Activated CD4-positive, alpha-beta T cell treated with anti-CD3 and anti-CD28 coated beads for 36 hours (primary cell): ENCODE measurements at places on chromosomes 3 and 15. TPM values are rescaled to one million over a fixed set of nuclear protein-coding genes. Genes with fewer than 3 reads are reported as not detected.

DNA sequence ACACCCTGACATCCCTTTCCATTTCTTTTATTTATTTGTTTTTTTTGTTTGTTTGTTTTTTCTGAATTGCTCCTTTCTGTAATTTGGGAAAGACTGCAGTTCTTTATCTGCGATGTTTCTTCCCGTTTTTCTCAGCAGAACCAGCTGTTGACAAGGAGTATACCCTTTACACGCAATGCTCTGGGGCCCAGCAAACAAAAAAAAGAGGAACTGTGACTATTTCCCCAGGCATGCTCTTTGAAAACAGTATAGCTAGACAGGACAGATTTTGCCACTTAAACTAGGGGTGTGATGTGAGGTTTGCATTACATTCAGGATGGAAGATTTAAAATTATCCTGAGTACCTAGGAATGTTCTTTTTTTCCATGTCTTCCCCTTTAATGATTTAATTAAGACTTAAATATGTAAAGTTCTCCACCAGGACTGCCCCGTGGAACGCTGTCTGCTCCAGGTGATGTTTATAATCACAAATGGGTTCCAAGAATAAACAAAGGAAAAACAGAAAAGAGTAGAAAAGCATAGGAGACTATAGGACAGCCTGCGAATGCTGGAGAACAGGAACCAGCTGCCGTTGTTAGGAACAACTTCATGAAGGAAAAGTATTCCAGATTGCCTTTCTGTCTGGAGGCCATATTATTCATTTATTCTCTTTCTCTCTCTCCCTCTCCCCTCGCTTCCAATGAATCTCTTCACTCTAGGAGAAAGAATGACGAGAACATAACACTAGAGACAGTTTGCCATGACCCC lies 43.3 kb downstream of the TGFBR2 start:
- H3K36me3 ChIP-seq, result peaks cover 93% of the 10 kb centered on the region
- peaks cover 98% of the 10 kb centered on the region for H3K4me1 ChIP-seq
- H3K27ac ChIP-seq, result peak overlapping the region; percentile 82

- no peak for DNase-seq
- H3K4me1 ChIP-seq, result no peaks in the 10 kb centered on the region
- H3K4me3 ChIP-seq, result no peak overlapping the region
- H3K36me3 ChIP-seq, result peaks cover 9% of the 10 kb centered on the region
Observed at GRCh38 chr3:58256511-58256910, 18.9 kb downstream of the ABHD6 start.

- no peaks in the 10 kb centered on the region for H3K36me3 ChIP-seq
- peaks cover 17% of the 10 kb centered on the region for H3K27me3 ChIP-seq
- DNase-seq, result no peak
- H3K27ac ChIP-seq, result no peak overlapping the region
- H3K4me1 ChIP-seq, result peaks cover 3% of the 10 kb centered on the region
Observed at GRCh38 chr3:61381745-61382392, 130.6 kb upstream of the FHIT start.

- no peak overlapping the region for H3K4me3 ChIP-seq
- no peak overlapping the region for H3K27ac ChIP-seq
- no peaks in the 10 kb centered on the region for H3K36me3 ChIP-seq
- H3K27me3 ChIP-seq, result peaks cover 13% of the 10 kb centered on the region
- DNase-seq, result no peak
Observed at GRCh38 chr3:53721187-53722119, 124.8 kb downstream of the CHDH start.

GRCh38 chr15:56251315-56252095 lies 7.8 kb upstream of the RFX7 start:
- no peaks in the 10 kb centered on the region for H3K36me3 ChIP-seq
- H3K27me3 ChIP-seq, result peaks cover 18% of the 10 kb centered on the region
- H3K27ac ChIP-seq, result no peak overlapping the region
- H3K4me3 ChIP-seq, result no peak overlapping the region
- no peak for DNase-seq
- H3K4me1 ChIP-seq, result no peaks in the 10 kb centered on the region

GRCh38 chr3:72996121-72996472 lies 514 bp upstream of the PPP4R2 start:
- no peaks in the 10 kb centered on the region for H3K27me3 ChIP-seq
- peaks cover 30% of the 10 kb centered on the region for H3K36me3 ChIP-seq
- H3K4me1 ChIP-seq, result peaks cover 31% of the 10 kb centered on the region

DNA sequence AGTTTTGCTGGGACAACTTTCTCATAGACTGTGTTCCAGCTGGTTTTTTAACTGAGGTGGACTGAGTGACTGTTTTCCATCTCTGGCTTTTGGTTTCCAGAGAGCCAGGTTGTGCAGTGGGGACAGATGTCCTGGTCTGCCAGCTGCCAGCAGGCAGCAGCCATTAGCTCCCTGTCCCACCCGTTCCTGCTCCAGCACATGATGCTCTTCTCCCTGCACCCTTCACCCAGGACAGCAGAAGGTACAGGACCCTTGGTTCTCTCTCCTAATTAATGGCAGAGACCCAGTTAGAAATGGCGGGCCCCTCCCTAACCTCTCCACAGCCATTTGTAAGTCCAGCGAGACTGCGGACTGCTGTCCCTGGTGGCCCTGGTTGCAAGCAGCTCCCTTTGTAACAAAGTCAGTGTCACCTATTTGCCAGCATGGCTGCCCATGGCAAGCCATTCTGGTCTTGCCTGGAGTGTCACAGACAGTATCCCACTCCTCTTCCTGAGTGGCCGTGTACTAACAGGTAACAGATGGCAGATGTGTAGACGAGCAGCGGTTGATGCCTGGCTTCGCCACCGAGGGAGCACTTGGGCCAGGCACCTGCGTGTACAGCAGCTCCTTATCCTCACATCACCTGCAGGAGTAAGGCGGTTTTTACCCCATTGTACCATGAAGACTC lies 148.3 kb downstream of the DNAJB8 start:
- no peak for DNase-seq
- H3K27ac ChIP-seq, result peak overlapping the region; percentile 11
- H3K4me1 ChIP-seq, result peaks cover 67% of the 10 kb centered on the region

Gene PLCB2
- total RNA-seq, result 86.8 TPM

Gene LPP
- total RNA-seq, result 40.6 TPM

Gene RLBP1
- not detected for total RNA-seq
